Glutamatergic neuron (in vitro differentiated cells): ENCODE measurements at places on chromosomes 13 and 19.

- DNase-seq: no peak
Observed at GRCh38 chr13:35210261-35210660, 266.2 kb downstream of the MAB21L1 start.

DNA sequence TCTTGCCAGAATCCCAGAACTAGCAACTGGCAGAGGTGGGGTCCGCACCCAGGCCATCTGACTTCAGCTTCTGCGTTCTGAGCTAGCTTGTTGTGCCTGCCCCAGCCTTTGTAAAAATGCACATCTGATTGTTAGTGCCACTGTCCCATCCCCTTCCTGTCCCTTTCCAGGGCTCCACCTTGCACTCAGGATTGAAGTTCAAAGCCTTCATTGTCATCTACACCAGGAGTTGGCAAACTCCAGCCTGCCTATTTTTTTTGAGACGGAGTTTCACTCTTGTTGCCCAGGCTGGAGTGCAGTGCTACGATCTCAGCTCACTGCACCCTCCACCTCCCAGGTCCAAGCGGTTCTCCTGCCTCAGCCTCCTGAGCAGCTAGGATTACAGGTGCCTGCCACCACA, 2.9 kb downstream of the THOP1 start:
- no peak for DNase-seq

DNA sequence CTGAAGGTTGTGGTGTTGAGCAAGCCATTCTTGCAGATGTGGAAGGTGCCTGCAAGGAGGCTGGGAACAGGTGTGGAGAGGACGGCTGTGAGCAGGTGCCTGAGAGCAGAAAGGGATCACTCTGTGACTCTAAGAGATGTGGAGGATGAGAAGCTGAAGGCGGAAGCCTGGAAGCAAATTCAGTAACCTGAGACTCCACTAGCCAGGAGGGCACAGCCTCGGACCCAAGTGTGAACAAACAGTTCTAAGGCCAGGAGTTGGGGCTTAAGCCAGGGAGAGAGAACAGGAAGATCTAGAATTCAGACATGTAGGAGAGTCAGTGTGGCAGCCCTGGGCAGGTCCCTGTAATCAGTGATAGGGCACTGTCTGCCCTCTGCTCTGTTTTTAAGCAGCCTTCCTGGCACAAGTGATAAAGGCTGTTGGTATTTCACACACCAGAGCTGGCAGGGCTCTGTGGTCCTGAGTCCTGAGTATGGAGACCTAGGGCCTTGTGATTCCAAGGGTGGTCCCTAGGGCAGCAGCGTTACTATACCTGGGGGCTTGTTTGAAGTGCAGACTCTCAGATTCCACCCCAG, 131.3 kb downstream of the SLC7A1 start:
- no peak for DNase-seq

DNA sequence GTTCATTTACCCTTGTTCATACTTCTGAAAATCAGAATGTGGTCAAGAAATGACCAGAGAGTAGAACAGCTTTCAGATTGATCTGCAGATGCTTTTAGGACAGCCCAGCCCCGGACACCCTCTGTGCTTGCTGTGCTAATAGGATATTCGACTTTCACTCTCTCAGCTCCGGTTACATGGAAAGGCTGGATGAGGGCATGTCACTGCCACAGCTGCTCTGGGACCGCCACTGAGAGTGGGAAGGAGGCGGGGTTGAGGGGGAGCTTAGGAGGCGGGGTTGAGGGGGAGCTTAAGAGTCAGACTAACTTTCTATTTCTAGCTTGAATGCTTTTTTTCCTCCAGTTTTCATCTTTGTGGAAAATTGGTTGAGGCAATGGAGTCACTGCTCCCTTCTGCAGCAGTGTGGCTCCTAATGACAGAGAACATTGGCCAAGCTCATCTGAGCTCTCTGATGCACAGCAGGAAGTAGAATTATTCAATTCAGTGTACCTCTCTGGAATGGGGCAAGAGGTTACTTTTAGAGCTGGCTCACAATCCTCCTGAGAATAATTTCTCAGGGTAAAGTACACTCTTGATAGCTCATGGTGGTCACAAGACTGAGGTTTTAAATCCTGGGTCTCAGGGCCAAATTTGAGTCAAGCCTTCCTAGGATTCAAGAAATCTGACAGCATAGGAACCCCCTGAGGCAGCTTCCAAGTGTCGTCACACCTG, 74.6 kb upstream of the NPAS1 start:
- DNase-seq: peak; percentile 85

DNA sequence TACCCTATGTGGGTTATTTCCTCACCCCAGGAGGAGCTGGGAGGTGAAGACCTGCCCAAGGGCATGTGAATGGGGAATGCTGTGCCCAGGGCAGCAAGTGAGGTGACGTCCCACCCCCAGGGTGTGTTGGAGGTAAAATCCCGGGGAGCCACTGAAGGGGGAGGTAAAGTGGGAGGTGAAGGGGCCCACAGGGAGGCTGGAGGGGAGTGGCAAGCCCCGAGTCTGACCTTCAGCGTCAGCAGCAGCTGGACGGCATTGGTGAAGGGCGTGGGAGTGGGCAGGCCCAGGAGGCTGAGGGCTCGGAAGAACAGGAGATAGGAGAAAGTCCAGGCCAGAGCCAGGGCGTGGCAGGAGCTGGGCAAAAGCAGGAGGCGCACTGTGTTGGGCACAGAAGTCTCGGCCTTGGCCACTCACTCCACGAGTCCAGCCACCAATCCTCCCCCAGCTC, 2.4 kb downstream of the MBOAT7 start:
- no peak for DNase-seq

- no peak for DNase-seq
Observed at GRCh38 chr13:58594747-58595600, 963.4 kb downstream of the PCDH17 start.

GRCh38 chr19:16330368-16330801, 5.8 kb downstream of the KLF2 start:
- no peak for DNase-seq

DNA sequence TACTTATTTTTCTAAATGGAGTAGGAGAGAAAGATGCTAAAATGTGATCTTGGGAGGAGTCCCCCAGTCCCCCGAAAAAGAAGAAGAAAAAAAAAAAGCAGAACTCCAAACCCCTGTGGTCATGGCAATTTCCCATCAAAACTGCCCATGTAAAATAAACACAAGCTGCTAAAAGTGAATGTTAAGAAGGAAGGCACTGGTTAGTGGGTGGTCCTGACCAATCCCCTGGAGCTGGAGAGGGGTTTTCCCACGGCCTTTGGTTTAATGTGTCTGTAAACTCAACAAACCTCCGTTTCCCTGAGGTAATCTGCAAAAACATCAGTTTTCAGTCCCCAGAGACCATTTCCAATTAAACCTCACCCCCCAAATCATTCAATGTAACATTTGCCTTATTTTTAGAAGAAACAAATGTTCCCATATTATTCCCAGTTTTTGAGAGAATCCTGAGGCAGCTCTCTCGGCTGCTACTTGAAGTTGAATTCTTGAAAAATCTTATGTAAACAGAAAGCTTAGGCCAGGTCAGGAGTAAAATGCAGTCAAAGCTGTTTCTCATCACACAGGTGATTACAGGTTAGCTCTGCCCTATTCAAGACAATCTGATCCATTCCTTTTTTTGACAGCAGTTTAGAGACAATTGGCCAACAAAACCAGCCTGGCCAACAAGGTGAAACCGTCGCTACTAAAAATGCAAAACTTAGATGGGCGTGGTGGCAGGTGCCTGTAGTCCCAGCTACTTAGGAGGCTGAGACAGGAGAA, 17.0 kb downstream of the RAB3D start:
- no peak for DNase-seq

DNA sequence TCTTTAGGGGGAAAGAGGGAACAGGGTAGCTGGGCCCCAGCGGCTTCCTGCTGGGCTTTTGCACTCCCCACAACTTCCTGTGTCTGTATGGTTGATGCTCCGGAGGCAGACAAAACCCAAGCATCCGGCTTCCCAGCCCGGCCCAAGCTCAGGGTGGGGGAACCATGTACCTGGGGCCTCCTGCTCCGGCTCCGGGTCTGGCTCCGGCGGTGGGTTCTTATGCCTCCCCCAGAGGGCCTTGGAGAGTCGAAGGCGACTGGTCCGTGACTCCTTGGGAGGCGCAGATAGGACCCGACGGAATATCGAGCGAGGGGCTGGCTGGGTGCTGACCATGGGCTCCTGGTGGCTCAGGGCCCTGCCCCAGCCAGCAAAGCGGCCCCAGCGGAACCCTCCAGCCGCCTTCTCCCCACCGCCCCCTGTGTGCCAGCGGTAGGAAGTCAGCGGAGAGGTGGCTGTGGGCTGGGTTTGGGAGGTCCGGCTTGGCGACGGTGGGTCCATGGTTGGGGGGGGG, 428 bp downstream of the RASAL3 start:
- no peak for DNase-seq

DNA sequence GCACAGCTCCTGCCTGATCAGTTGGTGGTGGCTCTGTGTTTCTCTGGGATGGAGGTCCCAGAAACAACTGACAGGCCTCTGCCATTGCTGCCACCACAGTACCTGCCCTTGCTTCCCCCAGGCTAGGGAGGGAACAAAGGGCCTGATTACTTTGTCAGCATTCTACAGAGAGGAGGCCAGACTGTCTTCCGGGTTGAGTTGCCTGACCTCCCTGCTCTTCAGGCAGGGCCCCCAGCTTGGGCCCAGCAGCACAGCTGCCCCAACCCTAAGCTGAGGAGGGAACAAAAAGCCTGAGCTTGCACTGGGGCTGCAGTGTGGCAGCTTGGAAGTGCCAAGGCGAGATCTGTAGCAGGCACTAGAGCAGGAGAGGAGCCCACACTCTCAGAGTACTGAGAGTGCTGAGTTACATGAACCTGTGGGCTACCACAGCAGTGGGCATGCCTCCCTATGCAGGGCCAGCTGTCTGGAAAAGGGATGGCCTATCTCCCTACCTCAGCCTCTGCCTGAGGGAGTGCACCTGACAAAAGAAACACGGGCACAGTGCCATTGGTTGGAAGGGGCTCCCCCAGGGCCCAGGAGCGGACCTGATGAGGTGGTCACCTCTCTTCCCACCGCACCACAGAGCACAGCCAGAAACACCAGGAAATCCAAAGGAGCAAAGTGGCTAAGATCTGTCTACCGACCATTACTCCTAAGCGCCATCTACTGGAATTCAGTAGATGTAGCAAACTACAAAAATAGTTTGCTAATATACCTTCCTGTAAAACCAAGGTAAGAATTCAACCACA, 24.4 kb downstream of the SLC25A15 start:
- DNase-seq: no peak

GRCh38 chr19:11578258-11579142, 1.1 kb upstream of the ACP5 start:
- peak; percentile 52 for DNase-seq

GRCh38 chr19:3274942-3275582, 50.6 kb downstream of the CELF5 start:
- DNase-seq: peak; percentile 87

- no peak for DNase-seq
Observed at GRCh38 chr13:44719857-44720671, 143.9 kb upstream of the TSC22D1 start.

GRCh38 chr19:55986487-55986886, at the start of gene NLRP5:
Gene NLRP5 (plus strand): TSS chr19:55986775.
- no peak for DNase-seq

- DNase-seq: no peak
Observed at GRCh38 chr13:36030670-36031331, 100.4 kb downstream of the DCLK1 start.
